ENCODE measurements at places on chromosomes 11 and 22. TPM values are rescaled to one million over a fixed set of nuclear protein-coding genes. Genes with fewer than 3 reads are reported as not detected.
A peak's percentile ranks its signal among the peaks of the same experiment; 100 is the strongest.

DNA sequence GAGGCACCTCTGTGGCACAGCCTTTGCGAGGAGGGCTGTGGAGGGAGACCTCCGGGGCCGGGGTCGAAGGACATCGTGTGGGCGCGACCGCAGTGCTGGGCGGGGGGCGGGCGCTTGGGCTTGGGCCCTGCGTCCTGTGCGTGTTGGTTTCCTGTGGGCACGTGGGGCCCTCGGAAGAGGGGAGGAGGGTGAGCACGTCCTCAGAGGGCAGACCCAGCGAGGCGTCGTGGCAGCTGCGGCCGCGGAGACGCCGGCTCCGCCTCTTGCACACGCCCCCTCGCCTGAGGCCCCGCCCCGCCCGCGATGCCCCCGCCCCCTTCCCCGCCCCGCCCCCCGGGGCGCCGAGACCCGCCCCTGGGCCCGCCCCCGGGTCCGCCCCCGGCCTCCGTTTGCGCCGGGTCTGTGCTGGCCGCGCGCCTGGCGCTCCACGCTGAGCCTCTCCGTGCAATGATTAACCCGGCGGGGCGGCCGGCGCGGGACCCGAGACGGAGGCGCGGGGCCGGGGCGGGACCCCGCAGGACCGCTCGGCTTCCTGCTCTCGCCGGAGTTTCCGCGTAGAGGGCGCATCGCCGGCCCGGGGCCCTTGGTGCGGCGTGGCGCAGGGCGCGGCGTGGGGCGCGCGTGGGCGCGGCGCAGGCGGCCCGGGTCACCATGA, at the start of gene PRR5:
Gene PRR5 (plus strand): TSS at position 381 of the 655 bp plus-strand sequence. CDS start 271 bp downstream, at position 652.
- H3K36me3 ChIP-seq = no peaks in the 10 kb centered on the region
- peak; percentile 78 for DNase-seq
- H3K4me3 ChIP-seq = peak within 1 kb of the TSS; percentile 72
- H3K27ac ChIP-seq = peak within 1 kb of the TSS; percentile 40
- peaks cover 6% of the 10 kb centered on the region for H3K27me3 ChIP-seq

- no peak overlapping the region for H3K4me3 ChIP-seq
- peaks cover 19% of the 10 kb centered on the region for H3K4me1 ChIP-seq
- peaks cover 3% of the 10 kb centered on the region for H3K27me3 ChIP-seq
- no peak for DNase-seq
- H3K36me3 ChIP-seq = no peaks in the 10 kb centered on the region
- H3K27ac ChIP-seq = no peak overlapping the region
Observed at GRCh38 chr22:38631724-38632123, 24.5 kb downstream of the FAM227A start.

- no peaks in the 10 kb centered on the region for H3K36me3 ChIP-seq
- DNase-seq = no peak
- no peak overlapping the region for H3K27ac ChIP-seq
- H3K4me3 ChIP-seq = no peak overlapping the region
- H3K27me3 ChIP-seq = peaks cover 2% of the 10 kb centered on the region
Observed at GRCh38 chr11:35514481-35514880, 10.9 kb downstream of the PAMR1 start.

DNA sequence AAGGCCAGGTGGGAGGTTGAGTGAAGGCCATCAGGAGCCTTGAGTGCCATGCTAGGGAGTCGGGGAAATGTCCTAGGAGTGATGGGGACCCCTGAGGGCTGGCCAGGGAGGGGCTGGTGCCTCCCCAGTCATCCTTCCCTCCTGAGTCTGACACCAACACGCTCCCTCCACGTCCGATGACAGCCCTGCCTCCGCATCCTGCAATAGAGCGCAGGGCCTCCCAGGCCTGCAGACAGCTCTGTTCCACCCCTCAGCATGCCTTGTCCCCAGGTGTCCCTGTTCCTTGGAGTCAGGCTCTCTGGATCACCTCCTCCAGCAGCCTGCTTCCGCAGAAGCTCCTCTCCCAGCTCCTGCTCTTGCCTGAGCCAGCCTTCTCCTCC, 3.1 kb downstream of the RAC2 start:
- no peak for DNase-seq
- H3K4me1 ChIP-seq = peaks cover 80% of the 10 kb centered on the region
- H3K36me3 ChIP-seq = peaks cover 71% of the 10 kb centered on the region
- no peaks in the 10 kb centered on the region for H3K27me3 ChIP-seq
- H3K4me3 ChIP-seq = peak overlapping the region; percentile 99

- no peak for DNase-seq
- H3K27me3 ChIP-seq = no peaks in the 10 kb centered on the region
- no peaks in the 10 kb centered on the region for H3K4me1 ChIP-seq
- no peak overlapping the region for H3K27ac ChIP-seq
- peaks cover 2% of the 10 kb centered on the region for H3K36me3 ChIP-seq
Observed at GRCh38 chr22:38115423-38116205, 5.1 kb upstream of the BAIAP2L2 start.

DNA sequence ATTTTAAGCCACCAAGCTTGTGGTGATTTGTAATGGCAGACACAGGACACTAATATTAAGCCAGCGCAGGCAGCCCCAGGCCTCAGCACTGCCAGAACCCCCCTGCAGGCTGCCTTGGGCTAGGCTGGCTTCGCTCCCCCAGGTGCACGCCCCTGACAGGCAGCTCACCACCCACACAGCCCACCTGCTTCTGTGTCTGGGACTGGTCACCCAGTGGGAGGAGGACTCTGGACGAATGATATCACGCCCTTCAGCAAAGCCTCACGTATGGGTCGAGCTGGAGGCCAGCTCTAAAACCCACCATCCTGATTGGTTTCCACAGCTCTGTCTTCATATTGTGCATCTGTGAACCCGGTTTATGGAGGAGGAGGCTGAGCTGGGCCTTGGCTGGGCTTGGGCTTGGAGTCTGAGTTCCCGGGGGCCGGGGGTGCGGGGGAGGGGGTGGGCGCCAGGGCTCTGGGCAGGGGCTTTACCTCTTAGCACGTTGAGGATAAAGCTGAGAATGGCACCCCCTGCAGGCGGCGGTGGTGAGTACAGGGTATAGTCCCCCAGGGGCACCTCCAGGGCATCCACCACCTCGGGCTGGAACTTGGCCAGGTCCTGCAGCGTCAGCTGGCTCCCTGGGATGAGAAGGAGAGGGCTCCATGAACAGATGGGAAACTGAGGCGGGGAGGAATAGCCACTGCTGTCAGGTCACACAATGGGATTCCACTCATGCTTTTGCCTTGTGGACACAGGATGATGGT, 13.8 kb downstream of the GGT5 start:
- H3K4me1 ChIP-seq = no peaks in the 10 kb centered on the region
- no peak overlapping the region for H3K27ac ChIP-seq
- peak; percentile 41 for DNase-seq
- no peak overlapping the region for H3K4me3 ChIP-seq

DNA sequence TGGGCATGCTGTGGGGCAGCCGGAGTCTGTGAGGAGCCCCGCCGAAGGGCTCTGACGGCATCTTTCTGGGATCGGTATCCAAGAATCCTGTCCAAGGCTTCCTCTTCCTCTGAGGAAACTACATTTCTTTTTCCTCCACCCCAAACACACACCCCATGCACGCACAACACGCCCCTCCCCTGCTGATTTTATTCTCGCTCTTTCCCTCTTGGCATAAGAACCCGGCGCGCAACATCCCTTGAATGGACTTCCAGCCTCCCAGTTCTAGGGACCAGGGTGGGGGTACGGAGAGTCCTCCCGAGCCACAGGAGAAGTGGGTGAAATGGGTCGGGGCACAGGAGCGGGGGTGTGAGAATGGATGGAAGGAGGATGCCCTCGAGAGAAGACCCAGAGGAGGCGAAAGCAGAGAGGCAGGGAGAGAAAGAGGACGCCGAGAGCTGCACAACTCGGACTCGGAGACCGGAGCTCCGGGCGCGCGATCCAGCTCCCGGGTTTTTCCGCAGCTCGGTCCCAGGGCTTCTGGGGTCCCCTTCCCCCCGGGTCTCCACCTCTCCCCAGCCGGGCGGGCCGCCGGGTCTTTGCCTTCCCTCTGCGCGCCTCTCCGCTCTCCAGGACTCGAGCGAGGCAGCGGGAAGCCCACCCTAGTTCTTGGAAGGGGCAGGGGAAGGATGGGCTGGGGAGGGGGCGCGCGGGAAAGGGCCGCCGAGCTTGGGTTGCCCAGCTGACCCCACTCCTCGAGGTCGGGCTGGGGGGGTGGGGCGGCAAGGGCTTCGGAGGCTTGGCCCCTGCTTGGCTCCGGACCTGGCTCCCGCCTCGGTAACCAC, 1.5 kb upstream of the LARGE1 start:
- no peak overlapping the region for H3K27ac ChIP-seq
- peaks cover 2% of the 10 kb centered on the region for H3K36me3 ChIP-seq
- peaks cover 35% of the 10 kb centered on the region for H3K27me3 ChIP-seq
- H3K4me3 ChIP-seq = peak overlapping the region; percentile 61
- no peak for DNase-seq

- H3K27ac ChIP-seq = peak within 1 kb of the TSS; percentile 84
- H3K4me1 ChIP-seq = peaks cover 41% of the 10 kb centered on the region
- peaks cover 24% of the 10 kb centered on the region for H3K36me3 ChIP-seq
- H3K27me3 ChIP-seq = peaks cover 5% of the 10 kb centered on the region
- DNase-seq = peak; percentile 84
- peak within 1 kb of the TSS; percentile 92 for H3K4me3 ChIP-seq
Observed at GRCh38 chr11:129895126-129896041, at the start of gene NFRKB. TSS of gene NFRKB (minus strand) at chr11:129895578. CDS start at chr11:129892849, 2,729 bp downstream.

GRCh38 chr22:26709617-26710390, 52.4 kb downstream of the MIAT start:
- H3K27ac ChIP-seq = no peak overlapping the region
- DNase-seq = no peak
- H3K27me3 ChIP-seq = no peaks in the 10 kb centered on the region

SH3BP1 gene
- 110 TPM for total RNA-seq

OR4C6 gene
- total RNA-seq = not detected

INS gene
- not detected for total RNA-seq

DNA sequence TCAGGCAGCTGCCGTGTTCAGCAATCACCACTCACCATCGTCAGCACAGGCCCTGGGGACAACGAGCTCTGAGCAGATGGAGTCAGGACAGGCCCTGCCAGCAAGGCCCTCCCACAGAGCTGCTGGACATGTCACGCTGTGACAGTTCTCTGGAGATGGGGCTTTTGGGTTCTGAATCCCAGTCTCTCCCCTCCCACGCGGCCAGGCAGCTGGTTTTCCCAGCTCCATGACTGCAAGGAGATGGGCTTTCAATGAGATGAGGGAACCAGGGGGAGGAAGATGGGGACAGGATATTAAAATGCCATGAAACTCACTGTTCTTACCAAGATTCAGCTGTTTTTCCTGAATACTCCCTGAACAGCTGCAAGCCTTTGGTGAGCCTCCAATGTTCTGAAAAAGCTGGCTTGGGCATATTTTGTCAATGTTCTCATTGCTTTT, 305.9 kb downstream of the BRD1 start:
- no peak overlapping the region for H3K4me3 ChIP-seq
- H3K27me3 ChIP-seq = peaks cover 1% of the 10 kb centered on the region
- H3K36me3 ChIP-seq = no peaks in the 10 kb centered on the region
- no peak overlapping the region for H3K27ac ChIP-seq
- DNase-seq = no peak

C11orf86 gene
- not detected for total RNA-seq

DNA sequence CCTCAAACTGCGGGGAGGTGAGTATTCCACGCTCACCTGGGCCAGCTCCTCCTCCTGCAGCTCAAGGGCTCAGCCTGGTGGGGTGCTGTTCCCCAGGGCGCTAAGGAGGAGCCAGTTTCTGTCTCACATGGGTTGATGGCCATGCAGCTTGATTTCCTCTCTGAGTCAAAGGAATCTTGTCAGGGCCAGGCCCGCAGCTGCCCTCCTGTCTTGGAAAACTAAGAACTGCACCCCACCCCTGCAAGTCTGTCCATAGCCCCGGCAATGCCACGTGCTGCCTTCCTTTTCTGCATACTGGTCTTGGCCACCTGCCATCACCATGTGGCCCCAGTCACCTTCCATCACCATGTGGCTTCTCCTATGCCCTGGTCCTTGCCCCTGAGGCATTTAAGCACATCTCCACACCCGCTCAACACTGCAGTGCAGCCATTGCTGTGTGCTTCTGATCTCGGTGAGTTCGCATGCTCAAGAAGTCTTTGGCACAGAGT, 35.2 kb upstream of the CLDN5 start:
- peaks cover 7% of the 10 kb centered on the region for H3K27me3 ChIP-seq
- H3K4me3 ChIP-seq = no peak overlapping the region
- no peaks in the 10 kb centered on the region for H3K4me1 ChIP-seq
- H3K36me3 ChIP-seq = no peaks in the 10 kb centered on the region
- no peak for DNase-seq

Measured in activated T-helper 1 cell treated with anti-CD3 and anti-CD28 coated beads, Interleukin-12 subunit alpha, Interleukin-12 subunit beta, Interleukin-2, Interleukin-4 antibody, amounts not matched to agents 30 ng/mL and 10 ng/mL and 1 ng/mL, durations not matched to agents 14 hours and 24 hours and 36 hours (primary cell).